ENCODE measurements at places on chromosomes 2 and 18.

GRCh38 chr2:1927896-1928568 is 183.7 kb upstream of the PXDN start:
- no peak for DNase-seq

DNA sequence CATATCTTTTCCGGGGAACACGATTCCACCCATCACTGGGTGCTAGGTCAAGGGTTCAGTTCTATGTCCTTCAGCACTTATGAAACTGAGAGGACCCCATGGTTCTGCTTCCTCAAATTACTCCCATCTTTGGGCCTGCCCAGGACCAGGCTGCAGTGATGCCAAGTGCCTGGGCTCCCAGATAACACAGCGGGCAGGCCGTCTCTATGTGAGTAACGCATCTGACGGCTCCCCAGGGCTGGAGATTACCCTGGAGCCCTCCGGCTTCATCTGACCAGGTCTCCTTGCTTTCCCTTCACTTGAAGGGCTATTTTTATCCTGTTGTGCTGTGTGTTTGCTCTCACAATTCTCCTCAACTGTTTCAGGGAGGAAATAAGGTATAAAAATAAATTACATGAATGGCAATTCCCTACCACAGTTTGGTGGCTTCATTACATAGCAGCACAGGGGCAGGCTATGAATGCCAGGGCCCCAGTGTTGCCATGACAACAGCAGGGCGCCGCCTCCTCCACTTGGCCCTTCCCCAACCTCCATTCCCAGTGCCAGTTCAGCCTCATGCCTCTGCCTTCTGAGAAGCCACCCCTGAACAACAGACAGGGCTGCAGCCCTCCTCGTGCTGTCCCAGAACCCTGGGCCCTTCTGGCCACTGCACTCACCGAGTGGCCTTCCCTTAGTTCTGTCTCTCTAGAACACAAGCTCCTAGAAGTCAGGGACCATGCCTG is 25.4 kb upstream of the TMEM131 start:
- no peak for DNase-seq

- no peak for DNase-seq
Observed at GRCh38 chr2:128879161-128879560, 560.5 kb upstream of the HS6ST1 start.

DNA sequence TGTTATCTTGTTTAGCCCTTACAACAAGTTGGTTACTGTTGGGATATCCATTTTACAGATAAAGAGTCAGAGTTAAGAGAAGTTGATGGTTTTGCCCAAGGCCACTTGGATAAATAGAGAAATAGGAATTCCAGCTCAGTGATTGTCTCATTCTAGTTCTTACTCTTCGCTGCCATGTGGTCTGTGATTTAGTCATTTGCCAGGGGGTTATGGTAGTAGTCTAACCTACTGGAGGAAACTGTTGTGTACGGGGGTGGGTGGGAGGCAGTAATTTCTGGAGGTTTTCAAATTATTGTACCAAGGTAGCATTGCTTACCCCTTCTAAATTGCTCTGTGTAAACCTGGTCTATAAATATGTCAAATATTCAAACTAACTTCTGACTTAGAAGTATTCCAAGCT is 110.4 kb downstream of the MAP2 start:
- DNase-seq, result no peak

DNA sequence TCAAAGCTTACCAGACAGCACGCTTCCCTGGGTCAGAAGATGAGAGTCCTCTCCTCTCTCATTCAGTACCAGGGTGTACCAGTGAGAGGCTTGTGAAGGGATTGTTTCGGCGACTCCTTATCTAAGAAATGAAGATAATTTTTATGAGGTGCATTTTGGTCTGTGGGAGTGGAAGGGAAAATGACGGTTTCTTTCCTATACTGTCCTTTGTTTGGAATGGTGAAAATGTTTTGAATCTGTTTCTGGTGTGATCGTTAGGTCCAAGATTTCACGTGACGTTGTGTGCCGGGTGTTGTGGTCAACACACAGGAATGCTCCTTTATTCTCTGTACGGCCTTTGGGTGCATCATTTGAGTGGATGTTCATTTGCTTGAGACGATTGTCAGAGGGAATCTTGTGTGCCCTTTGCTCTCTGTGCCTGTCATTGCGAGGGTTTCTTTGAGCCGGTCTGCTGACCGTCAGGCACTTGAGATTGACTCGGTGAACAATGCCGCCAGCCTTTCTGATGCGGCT is 183.5 kb downstream of the AGAP1 start:
- DNase-seq, result peak; percentile 59

DNA sequence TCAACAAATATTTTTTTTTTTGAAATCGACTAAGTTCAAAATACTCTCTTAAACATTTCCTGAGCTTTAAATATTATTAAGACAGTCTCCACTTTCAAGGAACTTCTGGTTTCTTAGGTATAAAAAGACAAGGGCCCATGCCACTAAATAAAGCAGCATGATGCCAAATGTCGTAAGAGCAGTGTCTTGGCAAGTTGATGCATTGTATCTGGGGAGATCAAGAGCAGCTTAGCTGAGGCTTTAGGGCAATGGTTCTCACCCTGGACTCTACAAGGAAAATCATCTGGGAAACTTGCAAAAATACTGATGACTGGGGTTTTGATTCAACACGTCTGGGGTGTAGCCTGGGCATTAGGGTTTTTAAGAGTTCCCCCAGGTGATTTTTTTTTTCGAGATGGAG is 41.3 kb downstream of the COL4A3 start:
- peak; percentile 35 for DNase-seq

- no peak for DNase-seq
Observed at GRCh38 chr2:117917223-117917917, 96.5 kb downstream of the CCDC93 start.

- no peak for DNase-seq
Observed at GRCh38 chr2:127121776-127122176, 14.8 kb upstream of the BIN1 start.

DNA sequence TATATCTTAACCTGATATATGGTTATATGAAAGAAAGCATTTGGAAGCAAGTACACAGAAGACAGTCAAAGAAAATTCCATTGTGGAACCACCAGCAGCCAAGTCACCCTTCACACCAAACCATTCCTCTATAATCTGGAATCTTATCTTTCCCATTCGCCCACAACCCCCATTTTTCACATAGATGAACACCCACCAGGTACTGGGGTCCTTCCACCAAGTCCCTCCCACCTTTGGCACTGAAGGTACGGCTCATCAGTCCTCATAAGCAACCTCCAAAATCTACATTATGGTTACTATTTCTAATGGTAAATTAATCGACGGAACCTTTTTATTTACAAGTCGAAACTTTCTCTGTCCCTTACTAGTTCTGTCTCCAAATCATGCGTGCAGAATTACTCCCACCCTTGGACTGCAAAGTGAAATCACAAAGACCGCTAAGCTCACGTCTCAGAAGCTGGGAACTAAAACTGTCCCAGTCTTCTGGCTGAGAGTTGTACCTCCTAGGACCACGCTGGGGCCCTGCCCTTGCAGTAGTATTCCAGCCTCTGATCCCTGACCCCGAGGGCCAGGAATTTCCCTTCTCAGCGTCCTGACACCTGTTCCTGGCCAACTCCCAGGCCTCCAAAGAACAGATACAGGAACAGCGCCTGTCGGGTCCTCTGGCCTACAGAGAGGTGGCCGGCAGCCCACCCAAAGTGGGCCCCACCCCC is 702 bp downstream of the OLA1 start:
- peak; percentile 70 for DNase-seq

- no peak for DNase-seq
Observed at GRCh38 chr2:46779447-46779941, 136.1 kb downstream of the MCFD2 start.

DNA sequence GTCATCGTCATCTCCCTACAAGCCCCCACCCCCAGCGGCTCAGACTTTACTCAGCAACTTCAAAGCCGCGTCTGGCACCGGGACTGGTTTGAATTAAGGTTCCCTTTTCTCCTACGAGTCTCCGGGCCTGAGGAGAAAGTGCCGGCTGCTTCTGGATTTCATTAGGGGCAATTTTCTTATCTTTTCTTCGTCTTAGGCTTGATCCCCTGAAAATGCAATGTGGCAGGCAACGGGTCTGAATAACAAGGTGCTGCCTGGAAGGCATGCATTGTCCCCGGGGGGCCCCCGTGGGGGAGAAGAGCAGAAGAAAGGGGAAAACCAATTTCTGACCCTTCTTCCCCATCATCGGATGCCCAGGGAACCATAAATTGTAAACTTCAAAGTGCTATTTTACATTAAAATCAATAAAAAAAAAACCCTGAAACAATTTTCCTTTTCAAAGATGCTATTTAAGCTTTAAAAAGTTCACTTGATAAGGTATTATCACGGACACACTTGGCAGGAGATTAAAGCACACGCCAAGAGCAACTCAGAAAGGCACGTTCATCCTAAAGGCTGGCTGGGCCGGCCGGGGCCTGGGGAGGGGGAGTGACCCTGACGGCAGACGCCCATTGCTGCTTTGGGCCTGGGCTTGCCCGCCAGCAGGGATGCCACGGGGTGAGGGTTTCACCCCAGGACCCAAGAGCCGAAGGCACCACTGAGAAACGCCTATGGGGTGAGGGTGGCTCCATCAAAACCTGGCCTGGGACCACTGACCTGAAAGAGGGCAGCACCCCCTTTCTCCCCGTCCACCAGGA is 230.4 kb downstream of the TWIST2 start:
- DNase-seq, result no peak

DNA sequence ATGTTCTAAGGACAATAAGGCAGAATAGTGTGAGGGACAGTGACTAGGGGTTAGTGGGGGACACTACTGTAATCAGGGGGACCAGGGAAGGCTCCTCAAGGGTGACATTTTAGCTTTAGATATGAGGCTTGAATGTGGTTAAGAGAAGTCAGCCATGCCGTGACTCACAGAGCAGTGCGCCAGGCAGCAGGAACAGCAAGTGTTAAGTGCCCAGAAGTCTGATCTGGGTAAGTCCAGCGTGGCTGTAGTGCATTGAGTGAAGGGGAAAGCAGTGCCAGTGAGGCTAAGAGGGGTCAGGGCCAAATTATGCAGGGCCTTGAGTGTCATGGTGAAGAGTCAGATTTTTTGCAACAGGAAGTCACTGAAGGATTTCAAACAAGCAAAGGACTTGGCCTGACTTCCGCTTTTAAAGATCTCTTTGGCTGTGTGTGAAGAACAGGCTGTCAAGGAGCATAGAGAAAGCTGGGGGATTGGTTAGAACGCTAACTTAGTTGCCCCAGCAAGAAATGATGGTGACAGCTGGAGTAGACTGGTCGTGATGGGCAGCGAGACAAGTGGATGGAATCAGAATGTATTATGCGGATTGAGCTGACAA is 151.5 kb downstream of the MSH2 start:
- DNase-seq, result no peak

- no peak for DNase-seq
Observed at GRCh38 chr2:135257383-135258090, 205.4 kb downstream of the RAB3GAP1 start.

DNA sequence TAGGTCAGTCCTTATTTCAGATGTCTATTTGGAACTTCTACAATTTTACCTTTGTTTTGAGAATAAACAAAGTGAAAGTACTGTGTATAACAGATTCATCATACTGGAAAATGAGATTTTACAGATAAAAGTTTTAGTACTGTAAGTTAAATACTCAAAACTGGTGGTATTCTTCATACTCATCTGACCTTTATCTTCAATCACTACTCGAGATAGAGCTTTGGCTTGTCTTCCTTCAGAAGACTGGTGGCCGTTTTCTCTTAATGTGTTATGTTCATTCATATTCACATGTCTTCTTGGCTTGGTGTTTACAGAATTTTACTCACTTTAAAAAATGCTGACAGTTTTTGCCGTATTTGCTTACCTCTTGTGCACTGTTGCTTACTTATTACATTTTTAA is 2.1 kb downstream of the SPOPL start:
- peak; percentile 11 for DNase-seq

DNA sequence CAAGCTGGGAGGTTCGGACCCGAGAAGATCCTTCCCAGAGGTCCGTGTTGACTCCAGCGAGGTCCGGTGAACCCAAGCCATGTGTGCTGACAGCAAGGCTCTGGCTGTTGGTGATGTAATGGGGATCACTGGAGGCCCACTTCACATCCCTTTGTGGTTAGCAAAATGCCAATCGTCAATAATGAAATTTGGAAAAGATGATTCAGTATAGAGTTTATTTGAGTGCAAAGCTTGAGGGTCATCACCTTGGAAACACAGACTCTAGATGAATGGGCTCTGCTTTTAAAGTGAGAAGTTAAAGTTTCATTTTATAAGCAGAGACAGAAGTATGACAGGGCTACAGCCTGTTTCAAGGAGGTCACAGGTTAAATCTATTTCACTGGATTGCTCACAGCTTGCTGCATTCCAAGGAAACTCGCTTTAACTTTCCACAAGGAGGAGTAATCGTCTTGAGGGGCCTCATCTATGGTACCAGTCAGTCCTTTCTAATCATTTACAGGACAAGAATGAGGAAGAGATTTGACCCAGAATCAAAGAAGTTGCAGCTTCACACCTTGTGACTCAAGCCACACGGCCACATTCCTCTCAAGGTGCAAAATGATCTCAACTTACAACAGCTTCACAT is 140.5 kb downstream of the TPO start:
- DNase-seq, result no peak

GRCh38 chr2:197391220-197391717 is 43.6 kb downstream of the SF3B1 start:
- DNase-seq, result no peak

- peak; percentile 86 for DNase-seq
Observed at GRCh38 chr2:210188755-210189154, 17.5 kb upstream of the KANSL1L start.

Data from NCI-H82 (cell line).